Mesothelial cell of epicardium (in vitro differentiated cells): ENCODE measurements at places on chromosomes 7 and 10.

DNA sequence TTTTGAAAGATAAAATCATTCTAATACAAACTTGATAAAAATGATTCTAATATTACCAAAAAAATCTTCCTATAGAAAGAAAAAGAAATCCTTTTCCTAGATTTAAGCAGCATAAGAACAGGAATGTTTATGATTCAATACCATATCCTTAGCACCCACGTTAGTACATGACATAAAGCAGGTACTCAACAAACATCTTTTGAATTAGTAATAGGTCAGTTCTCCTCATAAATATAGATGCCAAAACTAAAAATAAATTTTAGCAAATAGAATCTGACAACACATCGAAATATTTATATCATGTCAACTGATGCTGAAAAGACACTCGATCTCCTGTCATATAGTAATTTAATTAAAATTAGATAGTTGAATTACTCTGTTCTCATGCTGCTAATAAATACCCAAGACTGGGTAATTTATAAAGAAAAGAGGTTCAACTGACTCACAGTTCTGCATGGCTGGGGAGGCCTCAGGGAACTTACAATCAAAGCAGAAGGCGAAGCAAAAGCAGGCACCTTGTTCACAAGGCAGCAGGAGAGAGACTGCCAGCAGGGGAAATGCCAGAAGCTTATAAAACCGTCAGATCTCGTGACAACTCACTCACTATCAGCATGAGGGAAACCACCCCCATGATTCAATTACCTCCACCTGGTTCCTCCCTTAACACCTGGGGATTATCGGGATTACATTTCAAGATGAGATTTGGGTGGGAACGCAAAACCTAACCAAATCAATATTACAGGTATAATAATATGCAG lies 191.8 kb downstream of the HTR7 start:
- H3K4me3 ChIP-seq = no peak overlapping the region
- peaks cover 9% of the 10 kb centered on the region for H3K27me3 ChIP-seq
- H3K36me3 ChIP-seq = no peaks in the 10 kb centered on the region
- no peaks in the 10 kb centered on the region for H3K4me1 ChIP-seq
- no peak overlapping the region for H3K27ac ChIP-seq

- peak overlapping the region; percentile 98 for H3K27ac ChIP-seq
- DNase-seq = no peak
- H3K36me3 ChIP-seq = no peaks in the 10 kb centered on the region
- peak overlapping the region; percentile 70 for H3K4me3 ChIP-seq
- peaks cover 59% of the 10 kb centered on the region for H3K4me1 ChIP-seq
Measured at GRCh38 chr10:72260239-72260975, 13.3 kb upstream of the DDIT4 start.

DNA sequence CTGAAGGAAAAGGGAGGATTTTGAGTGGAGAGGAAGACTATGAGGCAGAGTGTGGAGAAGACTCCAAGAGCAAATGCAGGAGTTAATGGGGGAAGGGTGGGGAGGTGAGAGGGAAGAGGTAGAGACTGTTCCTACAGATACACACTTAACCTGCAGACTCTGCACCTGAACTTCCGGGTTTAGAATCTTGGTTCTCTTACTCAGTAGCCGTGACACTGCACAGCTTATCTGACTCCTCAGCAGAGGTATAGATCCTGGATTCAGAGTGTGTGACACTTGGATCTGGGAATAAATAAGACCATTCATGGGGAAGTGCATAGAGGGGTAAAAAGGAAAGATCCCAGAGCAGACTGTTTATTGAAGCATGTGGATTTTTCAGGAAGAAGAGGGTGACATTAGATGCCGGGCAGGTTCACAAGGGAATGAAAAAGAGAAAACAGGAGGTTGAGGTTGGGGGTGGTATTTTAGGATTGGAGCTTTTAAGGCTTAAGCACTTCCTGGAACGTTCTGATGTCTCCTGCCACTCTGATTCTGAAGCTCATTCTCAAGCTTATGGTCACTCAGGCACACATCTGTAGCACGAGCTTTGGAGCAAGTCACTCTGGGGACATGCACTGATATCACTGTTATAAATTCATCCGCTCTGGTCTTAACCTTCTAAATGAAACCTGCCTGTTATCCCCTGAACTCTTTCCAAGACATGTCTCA lies 5.7 kb upstream of the ZC3HAV1L start:
- no peak overlapping the region for H3K27ac ChIP-seq
- peaks cover 13% of the 10 kb centered on the region for H3K36me3 ChIP-seq
- H3K4me1 ChIP-seq = no peaks in the 10 kb centered on the region
- no peak overlapping the region for H3K4me3 ChIP-seq

DNA sequence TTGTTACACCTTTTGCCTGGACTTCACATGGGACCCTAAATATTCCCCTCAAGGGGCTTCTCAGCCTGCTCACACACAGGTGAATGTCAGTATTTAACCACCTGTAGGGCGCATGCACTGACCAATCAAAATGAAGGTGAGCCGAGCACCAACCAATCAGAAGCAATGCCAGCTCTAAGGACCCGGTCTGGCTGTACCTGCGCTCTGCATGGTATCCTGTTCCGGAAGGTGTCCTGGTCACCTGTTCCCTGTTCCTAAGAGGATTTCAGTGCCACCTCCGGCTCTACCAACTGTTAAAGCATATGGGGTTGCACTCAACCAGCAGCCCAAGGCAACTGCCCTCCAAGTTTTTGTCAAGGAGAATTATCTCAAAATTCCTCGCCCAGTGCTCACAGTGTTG lies 18.4 kb upstream of the CALN1 start:
- H3K36me3 ChIP-seq = no peaks in the 10 kb centered on the region
- H3K4me3 ChIP-seq = no peak overlapping the region
- no peak for DNase-seq
- H3K27ac ChIP-seq = no peak overlapping the region
- peaks cover under 1% of the 10 kb centered on the region for H3K4me1 ChIP-seq
